C1 segment of cervical spinal cord (tissue), 14 donors: ENCODE measurements at places on chromosomes 2 and 18.

DNA sequence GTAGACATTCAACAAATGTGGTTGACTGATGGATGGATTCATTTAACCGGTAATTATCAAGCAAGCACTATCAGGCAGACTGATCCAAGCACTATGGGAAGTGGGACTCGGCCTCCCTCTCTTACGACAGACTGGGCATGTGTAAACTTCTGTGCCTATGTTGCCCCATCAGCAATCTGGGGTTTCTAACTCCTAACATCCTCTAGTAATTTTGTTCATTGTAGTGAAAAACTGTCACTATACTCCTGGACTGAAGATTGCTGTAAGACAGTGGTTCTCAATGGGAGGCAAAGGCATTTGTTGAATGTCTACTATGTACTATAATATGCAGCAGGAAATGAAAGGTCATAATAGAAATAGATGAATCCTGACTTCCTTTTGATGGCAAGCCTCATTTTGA, 51.2 kb upstream of the CREB1 start:
- DNase-seq, result no peak

DNA sequence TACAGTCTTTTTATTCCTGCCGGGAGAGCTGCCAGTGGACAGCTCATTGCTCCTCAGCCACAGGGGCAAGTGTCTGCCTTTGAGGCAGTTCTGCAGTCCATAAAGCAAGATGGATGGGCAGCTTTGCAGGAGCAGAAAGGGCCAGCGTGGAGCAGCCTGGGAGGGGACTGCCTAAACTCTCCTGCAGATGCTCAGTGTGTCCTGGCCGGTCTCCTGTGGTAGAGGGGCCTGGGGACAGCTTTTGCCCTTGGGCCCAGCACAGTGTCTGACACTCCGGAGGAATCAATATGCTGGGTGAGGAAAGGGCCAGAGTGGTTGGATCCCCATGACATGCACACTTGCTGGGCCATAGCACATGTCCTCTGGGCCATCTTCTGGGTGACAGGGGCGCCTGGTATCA, 65.7 kb upstream of the DAPL1 start:
- DNase-seq, result no peak

- DNase-seq, result no peak
Measured at GRCh38 chr18:73790587-73790986, 357.0 kb downstream of the FBXO15 start.

GRCh38 chr2:16515696-16516095, 149.9 kb downstream of the CYRIA start:
- no peak for DNase-seq

DNA sequence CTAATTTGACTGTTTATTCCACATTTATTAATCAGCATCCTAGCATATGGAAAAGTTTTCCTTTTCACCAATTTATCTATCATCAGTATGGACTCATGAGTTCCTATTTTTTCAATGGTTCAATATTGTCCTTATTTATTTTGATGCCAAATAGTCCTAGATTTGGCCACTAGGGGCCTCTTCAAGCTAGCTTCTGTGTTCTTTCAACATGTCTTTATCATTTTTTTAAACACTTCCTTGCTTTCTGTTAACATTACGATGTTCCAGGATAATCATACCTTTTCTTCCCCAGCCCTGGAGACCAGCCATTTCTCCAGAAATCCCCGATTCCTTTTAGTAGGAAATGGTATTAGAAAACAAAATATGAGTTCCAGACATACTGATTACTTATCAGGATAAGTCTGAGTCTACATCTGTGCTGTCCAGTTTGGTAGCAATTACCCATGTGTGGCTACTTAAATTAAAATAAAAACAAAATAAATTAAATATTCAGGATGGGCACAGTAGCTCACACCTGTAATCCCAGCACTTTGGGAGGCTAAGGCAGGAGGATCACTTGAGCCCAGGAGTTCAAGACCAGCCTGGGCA, 70.6 kb downstream of the RPE start:
- DNase-seq, result no peak

DNA sequence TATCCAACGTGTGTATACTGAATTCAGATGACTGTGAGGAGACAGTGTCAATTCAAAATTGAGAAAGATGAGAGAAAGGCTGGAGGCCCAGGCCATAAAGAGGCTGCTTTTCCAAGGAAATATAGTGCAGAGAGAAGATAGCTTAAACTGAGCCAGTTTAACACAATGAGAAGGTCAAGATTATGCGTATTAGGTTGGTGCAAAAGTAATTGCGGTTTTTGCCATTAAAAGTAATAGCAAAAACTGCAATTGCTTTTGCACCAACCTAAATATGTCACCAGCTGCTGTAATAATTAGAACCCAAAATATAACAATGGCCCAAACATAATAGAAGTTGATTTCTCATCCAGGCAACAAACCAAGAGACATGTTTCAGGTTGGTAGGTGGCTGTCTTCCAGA, 148.7 kb upstream of the ATP5MC3 start:
- no peak for DNase-seq

GRCh38 chr18:67411116-67411515, 105.4 kb downstream of the DSEL start:
- no peak for DNase-seq

- no peak for DNase-seq
Measured at GRCh38 chr2:173631127-173631460, 276.4 kb downstream of the CDCA7 start.

GRCh38 chr2:38771632-38772031, 6.4 kb upstream of the GEMIN6 start:
- DNase-seq, result no peak

DNA sequence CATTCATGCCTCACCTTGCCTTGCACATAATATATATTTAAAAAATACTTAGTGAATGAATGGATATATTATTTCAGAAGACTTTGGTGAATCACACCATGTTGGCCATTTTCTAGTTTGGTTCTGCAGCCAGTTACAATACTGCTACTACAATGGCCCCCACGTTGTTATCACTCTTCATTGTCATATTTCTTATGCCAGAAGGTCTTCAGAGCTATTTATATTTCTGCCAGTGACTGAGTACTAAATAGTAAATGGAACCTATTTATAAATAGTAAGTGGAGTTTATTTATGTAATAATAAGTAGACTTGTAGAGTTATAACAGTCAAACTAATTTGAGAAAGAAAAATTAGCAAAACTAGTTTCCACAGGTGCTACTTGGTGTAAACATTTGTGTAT, 516.6 kb upstream of the SYT4 start:
- DNase-seq, result no peak

- DNase-seq, result no peak
Measured at GRCh38 chr2:133139847-133140533, 428.3 kb downstream of the NCKAP5 start.

- no peak for DNase-seq
Measured at GRCh38 chr2:156331572-156332283, 793 bp downstream of the NR4A2 start.

GRCh38 chr2:134943540-134943939, 24.9 kb downstream of the CCNT2 start:
- no peak for DNase-seq

GRCh38 chr18:61400716-61401115, 67.5 kb downstream of the CDH20 start:
- DNase-seq, result no peak

- DNase-seq, result no peak
Measured at GRCh38 chr2:161102770-161103450, 57.3 kb upstream of the TANK start.
